ENCODE measurements at places on chromosomes 11 and 22.

DNA sequence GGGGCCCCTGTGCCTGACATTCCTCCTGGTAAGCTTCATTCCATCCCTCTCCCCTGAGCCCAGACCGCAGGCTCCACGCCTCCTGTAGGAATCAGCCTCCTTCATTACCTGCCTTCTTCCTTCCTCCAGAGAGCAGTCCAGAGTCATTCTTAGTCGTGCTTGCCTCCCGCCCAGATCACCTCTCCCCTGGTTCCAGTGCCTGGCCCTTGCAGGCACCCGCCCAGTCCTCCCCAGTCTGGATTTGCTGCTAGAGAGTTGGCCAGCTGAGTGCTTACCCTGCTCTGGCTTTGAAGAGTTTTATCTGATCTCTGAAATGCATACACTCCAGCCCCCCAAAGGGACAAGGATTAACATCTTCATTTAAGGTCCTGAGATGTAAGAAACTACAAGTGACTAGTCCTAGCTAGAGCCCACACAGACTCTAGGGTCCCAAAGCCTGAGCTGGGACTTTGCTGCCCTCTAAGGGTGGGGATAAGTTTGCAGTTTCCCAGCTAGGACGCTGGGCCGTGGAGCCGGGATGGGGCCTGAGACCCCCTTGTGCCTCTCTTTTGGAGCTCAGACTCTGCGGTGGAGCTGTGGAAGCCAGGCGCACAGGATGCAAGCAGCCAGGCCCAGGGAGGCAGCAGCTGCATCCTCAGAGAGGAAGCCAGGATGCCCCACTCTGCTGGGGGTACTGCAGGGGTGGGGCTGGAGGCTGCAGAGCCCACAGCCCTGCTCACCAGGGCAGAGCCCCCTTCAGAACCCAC is 1.6 kb downstream of the NR1H3 start:
- DNase-seq = no peak

DNA sequence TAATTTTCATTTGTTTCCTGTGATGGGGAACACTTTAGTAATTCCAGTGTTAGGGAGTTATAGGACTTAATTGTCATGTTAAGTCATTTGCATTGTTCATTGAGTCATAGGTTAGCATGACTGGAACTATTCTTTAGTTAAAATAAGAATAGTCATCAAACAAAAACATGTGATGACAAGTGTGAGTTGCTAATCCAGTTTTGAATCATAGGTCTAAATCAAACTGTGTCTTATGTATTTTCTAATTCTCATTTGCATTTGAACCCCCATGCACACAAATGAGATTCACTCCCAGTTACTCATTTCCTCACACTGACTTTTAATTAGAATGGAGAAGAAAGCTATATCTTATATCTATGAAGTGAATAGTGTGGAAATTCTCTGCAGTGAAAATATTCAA is 405.6 kb downstream of the LRRC4C start:
- no peak for DNase-seq

DNA sequence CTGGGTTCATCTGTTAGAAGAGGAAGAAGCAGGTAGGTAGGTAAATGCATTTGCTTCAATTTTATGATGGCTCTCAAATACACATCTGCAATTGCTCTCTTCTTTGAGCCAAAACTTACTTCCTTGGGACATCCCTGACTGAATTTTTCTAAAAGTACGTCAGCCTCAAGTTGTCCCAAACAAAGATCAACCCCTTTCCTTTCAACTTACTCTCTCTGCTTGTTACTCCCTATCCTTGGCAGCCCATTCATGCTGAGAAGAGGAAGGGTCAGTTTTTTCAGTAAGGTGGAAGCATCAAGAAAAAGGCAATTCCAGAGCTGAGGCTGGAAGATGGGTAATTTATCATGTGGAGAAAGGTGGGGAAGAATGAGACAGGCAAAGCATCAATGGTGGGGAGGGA is 111.2 kb downstream of the LRRC32 start:
- no peak for DNase-seq

DNA sequence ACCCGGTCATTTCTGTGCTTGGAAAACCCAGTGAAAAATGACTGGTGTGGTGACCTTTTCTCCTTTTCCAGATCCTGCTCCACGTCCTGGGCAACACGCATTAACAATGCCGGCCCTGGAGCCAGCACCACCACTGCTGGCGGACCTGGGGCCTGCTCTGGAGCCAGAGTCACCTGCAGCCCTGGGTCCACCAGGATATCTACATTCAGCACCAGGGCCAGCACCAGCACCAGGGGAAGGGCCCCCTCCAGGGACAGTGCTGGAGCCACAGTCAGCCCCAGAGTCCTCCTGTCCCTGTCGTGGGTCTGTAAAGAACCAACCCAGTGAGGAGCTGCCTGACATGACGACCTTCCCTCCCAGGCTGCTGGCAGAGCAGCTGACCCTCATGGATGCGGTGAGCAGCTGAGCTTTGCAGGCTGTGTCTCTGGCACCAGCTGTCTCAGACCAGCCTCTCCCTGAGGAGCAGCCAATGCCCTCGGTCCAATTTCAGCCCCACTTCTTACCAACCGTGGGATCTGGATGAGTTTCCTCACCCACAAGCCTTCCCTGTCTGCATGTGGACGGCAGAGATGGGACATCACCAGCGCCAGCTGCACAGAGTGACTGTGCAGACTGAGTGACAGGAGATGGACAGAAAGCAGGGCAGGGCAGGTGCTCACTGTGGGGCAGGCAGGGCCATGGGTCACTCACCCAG is 1.9 kb downstream of the RGL4 start:
- no peak for DNase-seq

- no peak for DNase-seq
Measured at GRCh38 chr11:45083544-45084087, 62.8 kb upstream of the PRDM11 start.

DNA sequence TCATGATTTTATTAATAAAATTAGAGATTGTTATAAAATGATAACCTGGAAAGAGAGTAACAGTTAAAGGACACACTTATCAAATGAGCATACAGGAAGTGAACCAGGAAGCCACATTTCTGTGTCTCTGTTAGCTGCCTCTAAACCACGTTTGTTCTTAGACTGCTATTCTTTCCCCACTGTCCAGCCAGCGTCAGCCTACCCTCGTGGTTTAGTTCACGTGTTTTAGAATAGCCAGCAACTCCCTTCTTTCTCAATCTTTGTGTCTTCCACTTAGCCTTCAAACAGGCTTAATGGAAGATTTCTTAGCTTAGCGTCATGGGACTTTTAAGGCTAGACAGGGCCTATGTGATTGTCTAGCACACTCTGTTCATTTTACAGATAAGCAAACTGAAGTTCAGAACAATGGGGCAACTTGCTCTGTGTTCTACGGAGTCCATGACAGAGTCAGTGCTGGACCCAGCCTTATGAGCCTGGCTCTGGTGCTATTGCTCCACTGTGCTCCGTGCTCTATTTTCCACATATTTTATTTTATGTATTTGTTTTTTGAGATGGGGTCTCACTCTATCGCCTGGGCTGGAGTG is 27.2 kb downstream of the GRAMD1B start:
- no peak for DNase-seq

DNA sequence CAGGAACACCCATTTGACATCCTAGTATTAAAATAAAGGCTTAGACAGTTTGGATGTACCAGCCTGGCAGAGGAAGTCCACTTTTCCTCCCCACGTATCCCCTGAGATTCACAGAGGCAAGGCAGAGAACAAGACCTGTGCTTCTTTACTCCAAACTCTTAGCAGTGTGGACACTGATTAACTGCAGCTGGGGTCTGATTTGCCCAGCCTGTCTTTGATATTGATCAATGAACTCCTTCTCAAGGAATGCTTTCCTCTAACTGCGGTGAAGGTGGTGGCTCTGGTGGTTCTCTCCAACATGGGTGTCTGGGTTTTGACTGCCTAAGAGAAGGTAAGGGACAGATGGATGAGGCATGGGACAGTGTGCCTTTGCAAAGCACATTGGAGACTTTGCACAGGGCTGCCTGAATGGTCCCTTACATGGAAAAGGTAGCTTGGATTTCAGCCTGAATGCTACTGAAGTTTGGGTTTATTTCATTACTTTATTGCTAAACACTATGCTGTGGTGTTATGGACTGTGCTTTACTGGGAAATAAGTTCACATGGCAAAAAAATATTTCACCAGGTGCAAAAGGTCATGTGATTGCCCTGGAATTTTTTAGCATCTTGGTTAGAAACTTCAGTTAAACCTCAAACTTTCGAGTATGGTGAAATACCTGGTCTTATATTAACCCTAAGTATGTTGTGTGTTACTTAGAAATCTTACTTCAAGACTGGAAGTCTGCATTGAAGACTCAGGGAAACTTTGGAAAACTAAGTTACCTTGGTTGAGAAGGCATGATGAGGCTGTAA is 1.8 kb downstream of the GAS2 start:
- DNase-seq = no peak

- no peak for DNase-seq
Measured at GRCh38 chr22:28410050-28410816, 269.4 kb downstream of the TTC28 start.

DNA sequence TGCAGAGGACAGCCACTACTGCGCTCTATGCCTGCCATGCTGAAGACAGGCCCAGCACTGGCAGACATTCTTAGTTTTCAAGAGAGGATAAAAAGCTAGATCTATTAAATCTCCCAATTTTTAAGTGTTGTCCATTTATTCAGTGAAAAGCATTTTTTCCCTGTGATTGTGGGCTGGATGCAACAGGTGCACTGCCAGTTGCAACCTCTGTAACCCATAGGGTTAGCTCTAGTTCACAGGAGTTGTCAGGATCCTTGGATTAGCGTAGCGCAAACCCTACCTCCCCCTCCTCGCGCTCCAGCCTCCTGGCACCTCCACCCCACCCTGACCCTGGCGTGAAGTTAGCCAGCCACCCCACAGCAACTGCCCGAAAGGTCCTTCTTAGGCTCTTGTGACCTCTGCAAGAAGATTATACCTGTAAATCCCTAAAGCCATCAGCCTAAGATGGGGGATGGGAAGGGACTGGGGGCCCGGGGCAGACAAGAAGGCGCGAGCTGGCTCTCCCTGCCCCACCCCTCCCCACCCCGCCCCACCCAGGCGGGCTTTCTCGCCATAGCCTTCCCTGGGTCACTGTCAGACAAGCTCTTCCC is 30.9 kb downstream of the EIF3F start:
- DNase-seq = no peak

GRCh38 chr11:34242037-34242625 is 115.7 kb downstream of the ABTB2 start:
- DNase-seq = no peak

DNA sequence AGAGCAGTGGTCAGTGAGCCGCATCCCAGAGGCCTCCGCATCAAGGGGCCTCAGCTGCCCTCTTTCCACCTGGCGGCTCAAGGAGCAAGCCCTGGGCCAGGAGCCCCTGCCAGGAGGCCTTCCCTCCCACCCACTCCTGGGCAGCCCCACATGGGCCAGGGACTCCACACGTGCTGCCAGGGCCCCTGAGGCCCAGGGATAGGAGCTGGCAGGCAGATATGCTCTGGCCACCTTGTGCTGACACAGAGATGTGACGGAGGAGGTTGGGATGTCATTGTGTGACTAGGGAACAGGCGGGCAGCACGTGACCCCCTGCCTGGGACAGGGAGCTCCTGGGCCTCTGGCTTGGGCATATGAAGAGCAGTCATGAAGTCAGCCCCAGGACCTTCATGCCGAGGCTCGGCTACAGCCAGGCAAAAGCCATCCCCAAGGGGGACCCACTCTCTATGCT is 77.9 kb downstream of the PIWIL3 start:
- DNase-seq = no peak

GRCh38 chr22:22770280-22770871 is 117.2 kb upstream of the IGLL5 start:
- no peak for DNase-seq

- no peak for DNase-seq
Measured at GRCh38 chr22:17966403-17966717, 58.0 kb downstream of the MICAL3 start.

DNA sequence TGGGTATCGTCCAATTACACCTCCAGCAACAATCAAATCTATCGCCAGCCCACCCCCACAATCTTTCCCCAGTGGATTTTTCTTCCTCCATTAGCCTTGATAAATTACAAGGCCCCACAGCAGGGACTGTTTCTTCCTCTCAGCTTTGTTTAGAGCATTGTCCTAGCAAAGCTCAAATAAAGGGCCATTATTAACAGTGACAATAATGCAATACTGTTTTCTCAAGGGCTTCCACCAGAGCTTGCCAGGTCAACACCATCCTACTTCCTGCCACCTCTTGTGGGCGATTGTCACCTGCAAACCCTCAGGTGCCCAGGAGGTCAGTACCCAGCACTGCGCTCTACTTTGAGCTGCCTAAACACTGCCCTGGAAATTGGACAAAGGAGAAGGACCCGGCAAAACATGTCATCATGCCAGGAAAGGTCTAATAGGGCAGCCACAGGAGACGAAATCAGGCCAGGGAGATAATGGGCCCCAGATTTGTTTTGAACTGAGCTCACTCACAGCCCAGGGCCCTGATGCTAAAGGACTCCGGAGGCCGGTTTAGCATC is 95.2 kb downstream of the ABTB2 start:
- no peak for DNase-seq

- DNase-seq = no peak
Measured at GRCh38 chr22:28887725-28888459, 4.5 kb downstream of the ZNRF3 start.

GRCh38 chr11:72244060-72244360 is at the start of gene PHOX2A:
PHOX2A (minus strand) TSS chr11:72244176; CDS start chr11:72244004, 172 bp downstream.
- no peak for DNase-seq

DNA sequence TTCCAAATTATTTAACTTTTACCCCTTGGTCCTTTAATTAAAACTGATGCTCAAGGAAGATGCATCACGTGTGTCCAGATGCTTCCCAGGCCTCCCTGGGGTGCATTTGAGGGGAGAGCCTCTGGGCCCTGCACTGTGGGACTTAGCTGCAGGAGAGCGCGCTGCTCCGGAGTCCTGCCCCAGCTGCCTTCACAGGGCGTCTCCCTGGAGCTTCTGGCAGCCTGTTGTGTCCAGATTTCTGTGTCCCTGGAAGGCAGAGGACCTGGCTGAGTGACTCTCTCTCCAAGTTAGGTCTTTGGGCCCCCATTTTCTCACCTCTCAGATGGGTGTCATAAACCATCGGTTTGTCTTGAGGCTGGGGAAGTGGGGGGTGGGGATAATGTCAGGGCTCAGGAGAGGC is 3.0 kb downstream of the ARHGAP8 start:
- no peak for DNase-seq

- DNase-seq = no peak
Measured at GRCh38 chr11:69443968-69444364, 37.5 kb upstream of the LINC01488 start.

- DNase-seq = no peak
Measured at GRCh38 chr11:66609721-66610617, 6.5 kb upstream of the RBM14 start.

DNA sequence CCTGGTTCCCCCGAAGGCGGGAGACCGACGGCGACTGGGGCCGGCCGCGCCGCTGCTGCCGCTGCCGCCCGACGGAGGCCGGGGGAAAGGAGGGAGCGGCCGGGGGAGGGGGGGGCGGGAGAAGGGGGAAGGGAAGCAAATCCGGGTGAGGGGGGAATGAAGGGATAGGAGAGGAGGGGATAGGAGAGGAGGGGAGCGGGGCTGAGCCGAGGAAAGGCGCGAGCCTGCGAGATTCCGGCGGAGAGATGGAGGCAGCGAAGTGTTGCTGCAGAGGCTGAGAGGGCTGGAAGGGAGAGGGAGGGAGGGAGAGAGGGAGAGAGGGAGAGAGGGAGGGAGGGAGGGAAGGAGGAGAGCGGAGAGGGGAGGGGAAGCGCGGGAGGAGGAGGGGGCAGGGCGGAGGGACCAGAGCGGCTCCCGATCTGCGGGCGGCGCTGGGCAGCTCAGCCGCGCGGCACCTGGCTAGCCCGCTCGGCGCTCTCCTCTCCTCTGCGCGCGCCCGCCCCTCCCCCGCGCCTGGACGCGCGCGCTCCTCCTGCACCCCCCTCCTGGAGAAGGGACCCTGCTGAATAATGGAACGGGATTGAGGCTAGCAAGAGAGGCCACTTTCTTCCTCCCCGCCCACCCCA is 52.3 kb downstream of the SLC22A12 start:
- DNase-seq = no peak
